ENCODE measurements at places on chromosomes 2 and 18.

- peaks cover 8% of the 10 kb centered on the region for H3K36me3 ChIP-seq
- H3K27ac ChIP-seq = peak overlapping the region; percentile 10
- H3K27me3 ChIP-seq = peaks cover 12% of the 10 kb centered on the region
- DNase-seq = no peak
These were observed 46.2 kb downstream of the IKZF2 start for GRCh38 chr2:213105212-213105611.

DNA sequence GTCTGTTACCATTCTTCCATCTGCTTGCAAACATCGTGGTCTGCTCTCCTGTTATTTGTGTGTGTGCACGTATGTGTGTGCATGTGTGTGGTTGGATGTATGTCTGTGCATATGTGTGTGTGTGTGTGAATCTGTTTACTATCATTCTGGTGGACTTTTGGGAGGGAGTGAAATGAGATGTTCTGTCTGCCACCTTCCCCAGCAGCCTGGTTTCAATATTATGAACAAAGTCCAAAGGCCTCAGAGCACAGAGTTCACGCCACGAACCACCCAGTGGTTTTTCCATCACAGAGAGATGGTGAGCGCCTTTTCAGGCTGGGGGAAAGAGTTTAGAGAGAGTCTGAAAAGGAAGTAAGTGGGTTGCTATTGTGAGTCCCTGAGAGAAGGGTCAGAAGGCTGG, 67.1 kb upstream of the YWHAQ start:
- DNase-seq = peak; percentile 53
- H3K27me3 ChIP-seq = no peaks in the 10 kb centered on the region
- peak overlapping the region; percentile 28 for H3K27ac ChIP-seq
- peaks cover 24% of the 10 kb centered on the region for H3K4me1 ChIP-seq

DNA sequence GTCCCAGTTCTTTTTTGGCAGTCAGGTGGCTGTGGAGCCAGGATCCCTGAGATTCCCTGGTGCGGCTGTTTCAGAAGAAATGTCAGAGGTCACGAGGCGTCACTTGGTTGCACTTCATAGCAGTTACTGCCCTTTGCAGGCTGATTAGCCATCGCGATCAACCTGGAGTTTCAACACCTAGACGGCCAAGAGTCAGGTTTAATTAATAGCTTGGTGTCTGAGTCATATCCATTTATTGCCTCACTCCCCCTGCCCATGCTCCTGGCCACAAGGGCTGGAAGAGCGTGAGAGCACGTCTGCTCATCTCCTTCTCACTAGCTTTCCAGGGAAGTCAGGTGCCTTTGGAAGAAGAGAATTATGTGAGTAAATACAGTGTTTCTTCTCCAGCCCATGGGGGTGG, 552.3 kb downstream of the TSN start:
- H3K4me1 ChIP-seq = no peaks in the 10 kb centered on the region
- H3K27ac ChIP-seq = no peak overlapping the region
- DNase-seq = no peak
- H3K27me3 ChIP-seq = no peaks in the 10 kb centered on the region

DNA sequence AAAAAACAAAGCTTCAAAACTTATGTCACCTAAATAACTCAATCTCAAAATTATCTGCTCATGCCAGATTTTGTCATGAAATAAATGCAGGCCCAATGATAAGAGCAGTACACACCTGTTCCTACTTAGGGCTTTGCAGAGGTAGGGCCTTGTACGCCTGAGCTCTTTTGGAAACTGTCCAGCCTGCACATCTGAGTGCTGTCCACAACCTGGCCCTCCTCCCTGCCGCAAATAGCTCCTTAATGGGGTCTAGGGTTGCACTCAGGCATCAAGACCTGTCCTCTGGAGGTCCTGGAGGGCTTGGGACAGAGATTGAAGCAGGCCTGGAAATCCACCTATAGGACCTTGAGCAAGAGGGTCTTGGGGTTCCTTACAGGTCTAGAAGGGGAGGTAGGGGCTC, 115.4 kb upstream of the CCDC195 start:
- H3K4me3 ChIP-seq = no peak overlapping the region
- H3K27ac ChIP-seq = no peak overlapping the region
- H3K36me3 ChIP-seq = peaks cover 72% of the 10 kb centered on the region
- H3K4me1 ChIP-seq = no peaks in the 10 kb centered on the region
- no peaks in the 10 kb centered on the region for H3K27me3 ChIP-seq

DNA sequence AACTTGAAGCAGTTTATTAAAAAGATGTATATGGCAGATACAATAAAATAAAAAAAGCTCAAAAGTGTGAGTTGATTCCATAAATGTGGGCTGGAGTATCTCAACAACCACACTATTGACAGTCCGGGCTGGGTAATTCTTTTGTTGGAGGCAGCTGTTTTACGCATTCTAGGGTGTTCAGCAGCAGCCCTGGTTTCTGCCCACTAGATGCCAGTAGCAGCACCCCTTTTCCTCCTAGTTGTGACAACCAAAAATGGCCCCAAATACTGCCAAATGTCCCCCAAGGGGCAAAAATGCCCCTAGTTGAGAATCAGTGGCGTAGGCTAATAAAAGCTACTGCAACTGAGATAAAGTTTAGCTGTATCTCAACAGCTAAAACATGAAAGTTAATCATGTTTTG, 44.8 kb downstream of the CHMP3 start:
- H3K36me3 ChIP-seq = peaks cover 15% of the 10 kb centered on the region
- H3K4me3 ChIP-seq = no peak overlapping the region
- H3K27ac ChIP-seq = no peak overlapping the region
- H3K27me3 ChIP-seq = no peaks in the 10 kb centered on the region
- DNase-seq = no peak
- no peaks in the 10 kb centered on the region for H3K4me1 ChIP-seq

DNA sequence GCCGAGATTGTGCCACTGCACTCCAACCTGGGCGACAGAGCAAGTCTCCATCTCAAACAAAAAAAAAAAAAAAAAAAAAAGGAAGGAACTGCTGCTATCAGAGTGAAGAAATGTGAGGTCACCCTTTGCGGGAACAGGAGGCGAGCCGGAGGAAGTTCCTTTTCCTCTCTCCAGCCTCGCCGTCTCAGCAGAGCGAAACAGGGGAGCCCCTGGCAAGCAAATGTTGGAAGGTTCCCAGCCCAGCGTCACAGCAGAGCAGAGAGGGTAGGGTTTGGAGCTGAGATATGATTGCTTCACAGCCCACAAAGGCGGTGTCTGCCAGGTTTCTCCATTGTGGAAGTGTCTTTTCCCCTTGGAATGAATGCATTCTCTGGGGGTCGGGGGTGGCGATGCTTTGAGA, 28.5 kb downstream of the SLC20A1 start:
- no peak for DNase-seq
- peaks cover 4% of the 10 kb centered on the region for H3K27me3 ChIP-seq
- H3K27ac ChIP-seq = no peak overlapping the region
- H3K4me1 ChIP-seq = peaks cover 4% of the 10 kb centered on the region
- no peaks in the 10 kb centered on the region for H3K36me3 ChIP-seq
- no peak overlapping the region for H3K4me3 ChIP-seq

DNA sequence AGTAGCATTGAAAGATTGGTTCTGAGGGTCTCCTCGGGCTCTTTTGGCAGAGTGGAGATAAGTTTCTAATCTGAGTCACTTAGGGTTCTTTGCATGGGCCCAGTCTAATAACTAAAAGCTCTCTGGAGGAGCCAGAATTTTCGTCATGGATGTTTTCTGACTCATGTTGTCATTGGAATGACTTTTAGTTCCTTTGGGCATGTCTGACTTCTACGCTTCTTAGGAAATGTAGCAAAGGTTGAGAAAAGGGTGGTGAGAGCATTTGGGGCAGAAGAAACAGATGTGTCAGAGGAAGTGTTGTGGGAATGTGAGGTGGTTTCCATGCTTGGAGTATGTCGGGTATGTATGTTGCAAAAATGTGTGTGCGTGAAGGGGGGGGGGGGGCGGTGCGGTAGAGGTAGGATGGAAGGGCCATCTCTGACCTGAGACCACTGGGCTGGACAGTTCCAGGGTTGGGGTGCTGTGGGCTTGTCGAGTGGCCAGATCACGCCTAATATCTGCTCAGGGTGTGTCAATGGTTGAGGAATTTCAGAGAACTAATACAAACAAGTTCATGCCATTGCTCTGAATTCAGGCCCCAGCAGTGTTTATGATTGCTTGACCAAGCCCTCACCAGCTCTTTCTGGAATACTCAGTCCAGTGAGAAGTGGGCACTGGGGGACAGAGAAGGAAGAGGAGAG, 26.9 kb downstream of the KLHL29 start:
- H3K4me3 ChIP-seq = no peak overlapping the region
- DNase-seq = no peak
- no peaks in the 10 kb centered on the region for H3K4me1 ChIP-seq

DNA sequence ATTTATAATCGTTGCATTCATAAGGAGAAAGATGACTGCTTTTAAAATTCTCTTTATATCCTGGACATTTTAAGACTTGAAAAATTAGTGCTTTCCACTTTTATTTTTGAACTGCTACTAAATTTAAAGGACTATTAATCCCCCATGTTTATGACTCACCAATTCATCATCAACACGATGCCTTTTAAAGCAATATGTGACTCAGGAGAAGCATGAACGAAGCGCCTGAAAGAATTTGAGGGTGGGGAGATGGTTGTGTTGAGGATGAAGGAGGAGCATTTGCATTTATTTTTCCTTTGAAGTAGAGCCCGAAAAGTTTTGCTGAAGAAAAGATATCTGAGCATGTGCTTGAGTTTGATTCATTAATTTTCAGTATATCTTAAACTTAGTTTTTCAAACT, 192.2 kb upstream of the LRRTM1 start:
- no peak overlapping the region for H3K27ac ChIP-seq
- no peaks in the 10 kb centered on the region for H3K27me3 ChIP-seq
- H3K36me3 ChIP-seq = no peaks in the 10 kb centered on the region
- no peak for DNase-seq
- H3K4me3 ChIP-seq = no peak overlapping the region
- H3K4me1 ChIP-seq = no peaks in the 10 kb centered on the region

- peaks cover 23% of the 10 kb centered on the region for H3K36me3 ChIP-seq
- no peak overlapping the region for H3K4me3 ChIP-seq
- H3K27me3 ChIP-seq = no peaks in the 10 kb centered on the region
These were observed 219.2 kb downstream of the SRBD1 start for GRCh38 chr2:45391866-45392265.

DNA sequence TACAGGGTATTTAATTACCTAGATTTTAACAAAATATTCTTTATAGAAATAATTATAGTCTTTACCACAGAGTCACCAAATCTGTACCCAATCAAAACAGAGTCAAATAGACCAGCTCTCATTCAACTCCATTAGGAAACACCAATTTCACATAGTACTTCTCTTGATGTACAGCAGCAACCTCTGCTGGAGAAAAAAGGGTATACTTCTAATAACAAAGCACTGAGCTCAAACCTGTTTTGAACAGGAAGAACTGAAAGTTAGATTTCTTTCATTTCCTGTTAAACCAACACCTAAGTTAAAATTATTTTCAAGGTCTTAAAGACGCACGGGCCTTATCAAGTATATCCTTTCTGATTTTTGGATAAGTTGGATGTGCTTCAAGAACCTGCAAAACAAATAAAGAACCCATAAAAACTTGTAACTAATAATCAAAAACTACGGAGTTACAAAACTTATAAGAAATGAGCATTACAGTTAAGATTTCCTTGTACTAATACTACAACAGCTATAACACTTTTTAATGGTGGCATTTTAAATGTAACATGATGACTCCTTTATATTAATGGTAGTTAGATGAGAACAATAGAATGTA, 79.0 kb downstream of the TTC21B start:
- peaks cover 26% of the 10 kb centered on the region for H3K4me1 ChIP-seq

DNA sequence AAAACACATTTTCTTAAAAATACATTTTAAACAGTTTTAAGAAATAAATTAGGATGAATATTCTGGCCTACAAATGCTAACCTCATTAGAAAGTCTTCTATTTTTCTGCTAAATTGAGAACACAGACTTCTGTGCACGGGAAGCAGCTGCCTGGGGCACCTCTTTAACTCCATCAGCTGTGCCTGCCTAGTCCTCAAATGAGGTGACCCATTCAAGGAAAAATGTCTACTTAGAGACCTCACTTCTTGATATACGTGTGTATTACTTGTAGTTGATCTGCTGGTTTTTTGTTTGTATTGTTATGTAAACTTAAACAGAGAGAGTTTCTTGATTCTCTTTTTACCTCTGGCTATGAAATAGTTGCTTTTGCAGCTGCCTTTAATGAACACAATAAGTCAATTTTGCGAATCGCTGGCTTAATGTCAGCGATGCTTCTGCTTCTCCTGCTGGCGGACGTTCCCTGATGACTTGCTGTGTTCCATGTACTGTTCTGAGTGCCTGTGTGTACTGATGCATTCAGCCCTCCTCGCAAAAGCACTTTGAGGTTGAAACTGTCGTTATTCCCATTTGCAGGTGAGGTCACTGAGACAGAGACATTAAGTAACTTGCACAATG, 88.7 kb upstream of the TXNDC2 start:
- no peak for DNase-seq
- H3K4me3 ChIP-seq = no peak overlapping the region
- no peak overlapping the region for H3K27ac ChIP-seq
- no peaks in the 10 kb centered on the region for H3K36me3 ChIP-seq

DNA sequence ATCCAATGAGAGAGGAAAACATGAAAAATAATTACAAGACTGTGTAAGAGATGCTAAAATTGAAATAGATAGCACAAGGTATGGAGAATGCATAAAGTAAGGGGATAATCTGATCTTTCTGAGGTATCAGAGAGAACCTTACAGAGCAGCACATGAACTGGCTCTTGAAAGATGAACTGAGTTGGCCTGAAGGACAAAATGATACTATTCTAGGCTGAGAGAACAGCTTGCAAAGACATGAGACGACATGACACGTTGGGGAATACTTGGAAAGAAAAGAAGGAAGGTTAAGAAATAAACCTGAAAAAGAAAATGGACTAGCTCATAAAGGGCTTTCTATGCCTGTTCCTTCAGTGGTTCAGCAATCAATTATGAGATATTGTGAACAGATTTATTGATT, 152.7 kb upstream of the MYO3B start:
- no peaks in the 10 kb centered on the region for H3K27me3 ChIP-seq
- no peak overlapping the region for H3K4me3 ChIP-seq
- no peak overlapping the region for H3K27ac ChIP-seq
- H3K4me1 ChIP-seq = no peaks in the 10 kb centered on the region

- H3K27me3 ChIP-seq = no peaks in the 10 kb centered on the region
- peak overlapping the region; percentile 83 for H3K27ac ChIP-seq
- H3K36me3 ChIP-seq = peaks cover 66% of the 10 kb centered on the region
- H3K4me1 ChIP-seq = peaks cover 47% of the 10 kb centered on the region
- DNase-seq = no peak
These were observed 53.5 kb downstream of the DARS1 start for GRCh38 chr2:135931776-135932443.

DNA sequence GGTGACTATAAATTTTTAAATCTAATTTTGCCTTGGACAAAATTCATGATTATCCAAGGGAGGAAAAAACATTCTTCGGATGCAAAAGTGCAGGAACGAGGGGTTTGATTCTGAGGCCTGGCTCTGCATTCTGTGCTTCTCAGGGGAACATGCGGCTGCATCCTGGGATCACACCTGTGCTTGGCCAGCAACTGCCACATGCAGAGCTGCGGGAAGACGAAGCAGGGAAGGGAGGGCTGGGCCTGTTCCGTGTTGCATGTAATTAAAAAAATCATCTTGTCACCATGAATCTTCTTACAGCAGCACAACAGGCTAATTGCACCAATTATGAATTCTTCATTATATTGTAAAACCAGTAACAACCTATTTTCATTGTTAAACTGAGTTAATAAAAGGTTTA, 158.0 kb upstream of the ALKAL2 start:
- H3K36me3 ChIP-seq = no peaks in the 10 kb centered on the region
- H3K27me3 ChIP-seq = no peaks in the 10 kb centered on the region
- H3K27ac ChIP-seq = no peak overlapping the region
- H3K4me3 ChIP-seq = no peak overlapping the region
- peaks cover 4% of the 10 kb centered on the region for H3K4me1 ChIP-seq
- no peak for DNase-seq

Data from T-helper 2 cell treated with Interferon-gamma antibody and Interleukin-4, amounts not matched to agents 5 μg/mL and 100 μg/mL, for 36 hours (primary cell).